ENCODE measurements at places on chromosomes 12 and 14. TPM values are rescaled to one million over a fixed set of nuclear protein-coding genes. Genes with fewer than 3 reads are reported as not detected.

The SELPLG gene
- 289 TPM for total RNA-seq

The MYH6 gene
- total RNA-seq: 0.10 TPM

The COL2A1 gene
- not detected for total RNA-seq

The SLC17A8 gene
- not detected for total RNA-seq

The OAS1 gene
- total RNA-seq: 246 TPM

The TEDC1 gene
- total RNA-seq: 44.1 TPM

The CLEC9A gene
- total RNA-seq: not detected

The GPR132 gene
- total RNA-seq: 51.4 TPM

DNA sequence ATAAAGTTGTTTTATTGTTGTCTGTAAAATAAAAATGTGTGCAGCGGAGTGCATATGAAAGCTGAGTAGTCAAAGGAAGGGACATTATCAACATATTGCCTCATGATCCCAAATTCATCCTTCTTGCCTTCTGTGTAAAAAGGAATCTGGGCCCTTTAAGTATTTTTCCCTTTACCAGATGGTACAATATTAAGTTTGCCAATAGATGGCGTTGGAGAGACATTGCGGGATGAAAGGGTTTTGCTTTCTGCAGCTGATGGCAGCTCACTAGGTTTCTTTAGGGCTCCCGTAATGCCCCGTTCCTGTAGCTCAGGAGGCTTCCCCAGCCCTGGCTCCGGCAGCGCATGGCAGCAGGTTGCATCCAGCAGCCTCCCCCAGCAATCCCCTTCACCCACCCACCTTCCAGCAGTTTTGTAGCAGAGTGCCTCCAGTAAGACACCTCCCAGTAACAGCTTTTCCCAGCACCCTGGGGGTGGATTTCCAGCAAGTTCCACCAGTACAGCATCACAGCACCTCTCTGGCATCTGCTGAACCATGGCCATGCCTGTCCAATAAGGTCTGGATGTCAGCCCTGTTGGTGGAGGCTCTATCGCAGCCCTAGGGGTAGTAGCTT is 354.4 kb downstream of the MED13L start:
- H3K36me3 ChIP-seq: no peaks in the 10 kb centered on the region
- H3K4me1 ChIP-seq: no peaks in the 10 kb centered on the region
- no peak overlapping the region for H3K27ac ChIP-seq

DNA sequence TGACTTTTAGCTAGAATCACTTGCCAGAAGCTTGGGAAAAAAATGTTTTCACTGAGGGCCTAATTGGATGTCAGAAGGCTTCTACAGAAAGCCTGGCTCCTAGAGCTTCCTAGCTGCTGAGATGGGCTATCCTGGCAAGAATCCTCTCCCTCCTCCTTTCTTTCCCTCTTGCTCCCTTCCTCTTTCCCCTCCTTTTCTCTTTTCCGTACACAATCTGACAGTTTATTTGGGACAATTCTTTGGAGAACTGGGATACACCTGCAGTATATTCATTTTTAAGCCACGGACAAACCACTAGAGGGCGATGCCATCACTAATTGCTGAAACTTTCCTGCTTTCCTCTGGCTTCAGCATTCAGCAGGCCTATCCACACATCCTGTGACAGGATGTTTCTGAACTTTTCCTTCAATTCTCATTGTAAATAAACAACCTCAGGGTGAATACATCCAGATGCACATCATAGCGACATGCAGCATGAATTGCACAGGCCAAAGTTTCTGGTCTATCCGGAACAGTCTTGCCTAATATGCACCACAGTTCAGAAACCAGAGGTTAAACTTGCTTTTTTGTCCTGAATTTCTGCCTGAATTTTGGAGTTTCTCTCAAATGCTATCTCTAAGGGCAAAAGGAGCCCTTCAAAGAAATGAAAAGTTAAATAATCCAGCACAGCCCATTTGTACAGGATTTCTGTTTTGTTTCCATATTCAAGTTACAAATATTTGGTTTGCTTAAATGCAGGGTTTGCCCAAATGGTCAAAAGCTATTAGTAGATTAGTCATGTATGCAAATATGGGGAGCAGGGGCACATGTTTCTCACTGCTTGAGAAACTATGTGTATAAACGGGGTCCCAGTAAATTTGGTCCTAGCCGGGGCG is 142.8 kb downstream of the PAWR start:
- H3K36me3 ChIP-seq: no peaks in the 10 kb centered on the region
- no peak overlapping the region for H3K4me3 ChIP-seq
- no peak overlapping the region for H3K27ac ChIP-seq
- no peak for DNase-seq
- H3K4me1 ChIP-seq: no peaks in the 10 kb centered on the region

GRCh38 chr14:61584331-61584741 is 111.0 kb upstream of the HIF1A start:
- H3K27me3 ChIP-seq: peaks cover 53% of the 10 kb centered on the region
- DNase-seq: no peak
- no peaks in the 10 kb centered on the region for H3K36me3 ChIP-seq
- H3K4me1 ChIP-seq: peaks cover 12% of the 10 kb centered on the region
- H3K27ac ChIP-seq: no peak overlapping the region

DNA sequence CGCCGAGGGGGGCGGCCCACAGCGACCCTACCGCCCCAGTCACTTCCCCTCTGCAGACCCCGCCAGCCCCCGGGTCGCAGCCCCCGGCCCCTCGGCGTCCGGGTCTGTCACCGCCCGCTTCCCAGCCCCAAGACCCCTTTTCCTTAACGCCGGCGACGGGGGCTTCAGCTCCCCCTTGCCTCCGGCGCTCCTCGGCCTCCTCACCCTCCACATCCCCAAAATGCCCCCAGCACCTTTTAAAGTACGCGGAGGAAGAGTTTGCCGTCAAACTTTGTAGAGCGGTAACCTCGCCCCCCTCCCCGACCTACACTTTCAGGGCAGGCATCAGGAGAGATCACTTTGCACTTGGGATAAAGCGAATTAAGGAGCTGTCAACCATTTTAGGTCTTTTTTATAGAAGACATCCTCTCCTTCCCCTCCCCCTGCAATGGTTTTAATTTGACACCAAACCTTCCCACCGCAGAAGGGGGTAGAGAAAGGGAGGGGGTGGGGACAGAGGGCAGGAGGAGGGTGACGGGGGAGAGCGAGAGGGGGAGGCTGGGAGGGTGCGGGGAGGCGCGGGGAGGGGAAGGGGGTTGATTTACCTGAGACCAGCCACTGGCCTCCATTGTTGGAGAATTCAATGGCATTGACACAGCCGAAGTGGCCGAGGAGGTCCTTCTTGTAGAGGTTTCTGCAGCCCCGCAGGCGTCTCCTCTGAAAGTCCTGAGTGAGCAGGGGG is 578 bp downstream of the DCAF5 start:
- peak overlapping the region; percentile 92 for H3K4me3 ChIP-seq
- H3K36me3 ChIP-seq: peaks cover 29% of the 10 kb centered on the region
- peaks cover 18% of the 10 kb centered on the region for H3K27me3 ChIP-seq
- DNase-seq: peak; percentile 59

GRCh38 chr12:22474970-22475720 is 69.2 kb downstream of the C2CD5 start:
- no peak overlapping the region for H3K4me3 ChIP-seq
- no peaks in the 10 kb centered on the region for H3K27me3 ChIP-seq
- peaks cover 24% of the 10 kb centered on the region for H3K4me1 ChIP-seq
- no peak overlapping the region for H3K27ac ChIP-seq

GRCh38 chr12:28603801-28604200 is 413.5 kb downstream of the CCDC91 start:
- H3K36me3 ChIP-seq: no peaks in the 10 kb centered on the region
- H3K4me3 ChIP-seq: no peak overlapping the region

DNA sequence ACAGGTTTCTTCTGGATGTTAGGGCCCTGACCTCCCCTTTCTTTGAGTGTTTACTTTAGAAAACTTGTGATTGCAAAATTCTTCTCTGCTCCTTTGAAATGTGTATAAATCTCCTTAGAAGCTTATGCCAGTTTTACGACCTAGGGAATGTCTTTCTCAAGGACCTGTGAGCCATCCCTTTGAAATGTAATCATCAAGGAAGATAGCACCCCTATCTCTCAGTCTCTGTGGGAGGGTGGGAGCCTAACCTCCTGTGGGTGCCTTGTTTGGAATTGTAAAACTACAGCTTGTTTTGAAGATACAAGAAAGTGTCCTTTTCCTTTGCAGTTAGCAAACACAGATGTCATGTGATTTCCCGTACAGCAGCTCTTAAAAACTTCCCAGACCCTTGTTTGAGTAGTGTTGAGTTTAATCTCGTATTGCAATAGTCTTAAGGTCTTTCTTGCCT is 3.3 kb downstream of the OR10AD1 start:
- no peak for DNase-seq
- H3K27me3 ChIP-seq: peaks cover 5% of the 10 kb centered on the region
- peaks cover 35% of the 10 kb centered on the region for H3K4me1 ChIP-seq
- H3K36me3 ChIP-seq: peaks cover 50% of the 10 kb centered on the region
- H3K4me3 ChIP-seq: peak overlapping the region; percentile 80
- H3K27ac ChIP-seq: peak overlapping the region; percentile 96

GRCh38 chr12:65139389-65139788 is 18.3 kb upstream of the WIF1 start:
- no peaks in the 10 kb centered on the region for H3K4me1 ChIP-seq
- H3K4me3 ChIP-seq: no peak overlapping the region
- no peak for DNase-seq

DNA sequence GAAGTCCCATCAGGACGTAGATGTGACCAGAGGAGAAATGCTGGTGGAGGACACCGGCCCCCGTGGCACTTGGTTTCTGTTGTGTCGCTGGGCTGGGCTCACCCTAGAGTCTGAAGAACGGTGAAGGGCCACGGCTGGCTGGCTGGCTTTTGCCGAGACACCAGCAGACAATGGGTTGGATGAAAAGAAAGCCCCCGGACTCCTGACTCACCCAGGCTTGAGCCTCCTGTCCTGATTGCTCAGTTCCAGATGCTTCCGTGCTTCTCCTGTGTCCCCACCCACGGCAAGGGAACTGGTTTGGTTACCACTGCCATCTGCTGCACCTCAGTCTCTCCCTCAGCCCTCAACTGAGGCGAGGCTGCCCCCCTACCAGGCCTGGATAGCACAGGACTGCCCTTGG is 10.4 kb upstream of the ENDOU start:
- H3K27me3 ChIP-seq: no peaks in the 10 kb centered on the region
- H3K36me3 ChIP-seq: no peaks in the 10 kb centered on the region
- no peak for DNase-seq
- H3K27ac ChIP-seq: no peak overlapping the region
- no peak overlapping the region for H3K4me3 ChIP-seq
- peaks cover 6% of the 10 kb centered on the region for H3K4me1 ChIP-seq

DNA sequence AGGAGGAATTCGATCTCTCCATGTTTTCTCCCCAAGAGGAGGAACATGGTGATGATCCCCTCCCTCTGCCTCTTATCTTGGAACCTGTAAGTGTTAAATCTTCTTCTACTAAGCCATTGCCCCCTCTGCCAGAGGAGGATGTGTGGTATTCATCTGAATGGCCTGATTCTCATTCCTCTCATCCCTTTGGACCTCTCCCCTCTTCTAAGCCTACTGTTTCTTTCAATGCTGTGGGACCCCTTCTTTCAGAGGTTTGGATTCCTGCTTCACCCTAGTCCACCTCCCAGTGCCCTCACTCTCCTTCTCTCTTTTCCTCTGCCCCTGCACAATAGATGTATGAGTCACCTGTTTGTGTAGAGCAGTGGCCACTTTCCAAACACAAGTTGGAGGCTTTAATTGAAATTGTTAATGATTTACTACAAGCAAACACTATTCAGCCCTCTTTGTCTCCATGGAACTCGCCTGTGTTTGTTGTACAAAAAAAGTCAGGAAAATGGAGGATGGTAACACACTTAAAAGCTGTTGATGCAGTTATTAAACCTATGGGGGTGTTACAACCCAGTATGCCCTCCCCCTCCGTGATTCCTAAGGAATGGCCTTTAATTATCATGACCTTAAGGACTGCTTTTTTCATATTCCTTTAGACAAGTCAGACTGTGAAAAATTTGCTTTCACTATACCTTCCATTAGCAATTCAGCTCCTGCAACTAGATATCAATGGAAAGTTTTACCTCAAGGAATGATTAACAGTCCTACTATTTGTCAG is 192.1 kb upstream of the ALG10B start:
- no peaks in the 10 kb centered on the region for H3K4me1 ChIP-seq
- H3K27ac ChIP-seq: no peak overlapping the region
- no peaks in the 10 kb centered on the region for H3K36me3 ChIP-seq
- no peak for DNase-seq
- H3K4me3 ChIP-seq: no peak overlapping the region
- no peaks in the 10 kb centered on the region for H3K27me3 ChIP-seq

All from activated CD4-positive, alpha-beta memory T cell treated with anti-CD3 and anti-CD28 coated beads, Interleukin-2, amount 10 ng/mL, durations not matched to agents 7 days and 5 days (primary cell).